T-helper 22 cell (primary cell): ENCODE measurements at places on chromosomes 13 and 19.
A peak's percentile ranks its signal among the peaks of the same experiment; 100 is the strongest.

DNA sequence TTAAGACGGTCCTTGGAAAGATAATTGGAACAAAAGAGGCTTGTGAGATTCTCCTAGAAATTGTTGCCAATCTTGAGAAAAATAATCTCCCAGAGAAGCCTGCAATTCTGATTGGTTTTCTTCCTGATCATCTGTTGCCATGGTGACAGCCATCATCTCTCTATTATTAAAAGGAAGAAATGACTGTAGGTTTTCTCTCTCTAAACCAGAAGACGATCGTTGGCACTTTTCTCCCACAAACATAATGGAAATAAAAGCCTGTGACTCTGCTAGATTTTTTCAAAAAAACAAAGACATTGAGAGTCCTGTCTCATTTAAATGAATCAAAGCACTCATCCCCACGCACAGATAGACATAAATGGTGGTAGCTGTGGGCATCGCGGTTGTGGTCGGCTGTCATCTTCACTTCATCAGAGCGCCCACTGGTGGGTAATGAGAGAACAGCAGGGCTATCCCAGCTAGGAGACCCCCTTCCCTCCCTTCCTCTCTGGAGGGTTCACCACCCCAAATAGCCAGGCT, 21.7 kb upstream of the CALM3 start:
- no peak for DNase-seq

GRCh38 chr13:69603144-69603853, 504.3 kb upstream of the ATXN8OS start:
- DNase-seq: no peak

- DNase-seq: no peak
Observed at GRCh38 chr13:92572190-92572589, 654.4 kb upstream of the GPC6 start.

DNA sequence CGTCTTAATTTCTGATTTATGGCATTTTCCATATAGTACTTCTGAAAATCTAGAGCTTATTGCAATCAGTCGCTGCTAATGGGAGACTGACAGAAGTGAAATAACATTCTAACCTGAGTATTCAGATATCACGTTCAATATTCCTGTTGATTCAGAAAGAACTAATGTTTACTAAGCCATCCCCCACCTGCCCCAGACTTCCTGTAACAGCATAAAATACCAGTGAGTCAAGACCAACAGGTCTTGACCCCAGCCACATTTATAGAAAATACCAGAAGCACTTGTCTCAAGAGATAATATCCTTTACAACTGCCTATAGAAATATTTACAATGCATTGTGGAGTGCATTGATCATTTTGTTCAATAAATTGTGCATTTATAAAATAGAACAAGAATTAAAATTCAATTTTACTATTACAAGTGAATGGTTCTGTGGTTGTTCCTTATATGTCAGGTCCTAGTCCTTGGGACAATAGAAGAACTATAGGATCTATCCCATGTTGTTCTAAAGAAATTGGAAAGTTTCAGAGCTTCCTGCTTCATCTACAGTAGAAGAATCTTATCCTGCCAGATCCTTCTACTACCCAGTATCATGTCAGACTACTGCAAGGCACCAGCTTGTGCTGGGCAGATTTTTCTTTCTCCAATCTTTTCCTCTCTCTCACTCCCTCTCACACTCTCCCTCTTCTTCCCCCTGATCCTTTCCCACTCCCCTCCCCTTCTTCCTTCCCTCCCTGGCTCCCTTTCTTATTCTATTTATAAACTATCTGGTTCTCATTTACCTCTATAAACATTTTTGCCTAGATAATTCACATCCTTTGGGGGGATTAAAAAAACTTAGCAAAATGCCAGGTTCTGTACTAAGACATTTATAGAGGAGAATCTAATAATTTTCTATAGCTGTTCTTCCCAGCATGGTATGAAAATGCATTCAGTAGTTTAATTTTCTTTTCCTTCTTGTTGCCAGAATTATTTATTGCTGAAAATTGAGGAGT, 629.9 kb downstream of the DIAPH3 start:
- no peak for DNase-seq

DNA sequence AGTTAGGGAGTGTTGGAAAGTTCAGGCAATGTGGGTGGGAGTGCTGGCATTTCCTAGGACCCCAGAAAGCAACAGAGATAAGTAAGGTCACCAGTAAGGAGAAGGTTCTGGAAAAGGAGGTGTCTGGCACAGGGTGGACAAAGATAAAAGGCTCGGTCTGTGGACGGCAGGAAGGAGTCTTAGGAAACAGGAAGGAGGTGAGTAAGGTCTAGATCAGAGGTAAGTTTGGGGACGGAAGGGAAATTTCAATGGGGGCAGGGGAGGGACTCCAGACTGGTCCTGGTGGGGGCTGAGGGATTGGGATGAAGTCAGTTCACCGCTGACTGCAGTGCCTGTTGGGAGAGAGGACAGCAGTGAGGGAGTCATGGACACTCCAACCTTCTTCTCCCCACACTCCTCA, 7.8 kb upstream of the OPA3 start:
- no peak for DNase-seq

DNA sequence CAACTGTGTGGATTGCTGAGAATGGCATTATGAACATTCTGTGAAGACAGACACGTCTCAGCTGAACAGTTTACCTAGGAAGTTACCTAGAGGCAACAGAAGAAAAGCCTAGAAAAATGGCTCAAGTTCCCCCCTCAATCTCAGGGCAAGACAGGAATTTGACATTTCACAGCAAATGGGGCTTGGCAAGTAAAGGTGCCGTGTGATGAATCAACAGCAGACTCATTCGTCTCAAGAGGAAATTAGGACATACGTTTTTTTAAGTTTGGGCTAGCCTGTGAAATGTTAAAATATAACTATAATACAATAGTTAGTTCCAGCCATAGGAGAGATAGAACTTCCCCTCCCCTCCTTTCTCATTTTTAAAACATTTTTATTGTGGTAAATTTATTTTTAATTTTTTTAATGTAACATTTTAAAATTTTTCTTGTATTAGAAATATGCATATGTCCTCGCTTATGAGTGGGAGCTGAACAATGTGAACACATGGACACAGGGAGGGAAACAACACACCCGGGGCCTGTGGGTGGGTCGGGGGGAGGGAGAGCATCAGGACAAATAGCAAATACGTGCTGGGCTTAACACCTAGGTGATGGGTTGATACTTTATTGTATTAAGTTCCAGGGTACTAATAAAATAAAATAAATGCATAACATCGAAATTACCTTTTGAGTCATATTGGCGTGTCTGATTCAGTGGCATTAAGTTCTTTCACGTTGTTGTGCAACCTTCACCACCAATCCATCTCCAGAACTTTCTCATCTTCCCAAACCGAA, 116.0 kb downstream of the COL4A2 start:
- DNase-seq: no peak

GRCh38 chr13:24687611-24688010, 7.4 kb downstream of the ATP12A start:
- DNase-seq: no peak

- peak; percentile 45 for DNase-seq
Observed at GRCh38 chr19:46513461-46514236, 18.0 kb upstream of the PNMA8B start.

DNA sequence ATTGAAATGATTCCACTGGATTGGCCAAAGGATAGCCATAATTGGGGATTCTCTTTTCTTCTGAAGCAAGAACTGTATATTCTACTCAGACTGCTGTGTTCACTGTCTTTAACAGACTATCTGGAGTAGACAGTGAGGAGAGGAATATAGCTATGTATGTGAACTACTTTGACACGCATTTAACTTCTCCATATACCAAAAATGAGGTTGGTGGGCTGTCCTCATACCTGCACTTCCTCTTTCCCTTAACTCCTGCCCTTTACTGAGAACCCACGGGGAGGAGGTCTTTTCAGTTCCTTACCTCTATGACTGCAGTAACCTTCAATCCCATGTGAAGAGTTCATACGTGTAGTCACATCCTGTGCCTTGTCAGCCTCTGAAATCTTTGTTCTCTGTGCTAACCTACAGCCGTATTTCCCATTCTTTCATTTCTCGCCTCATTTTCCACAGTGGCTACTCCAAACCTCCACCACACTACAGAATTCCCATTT, 305.8 kb downstream of the MTUS2 start:
- no peak for DNase-seq

GRCh38 chr19:49672131-49672919, 4.7 kb upstream of the PRMT1 start:
- peak; percentile 50 for DNase-seq

DNA sequence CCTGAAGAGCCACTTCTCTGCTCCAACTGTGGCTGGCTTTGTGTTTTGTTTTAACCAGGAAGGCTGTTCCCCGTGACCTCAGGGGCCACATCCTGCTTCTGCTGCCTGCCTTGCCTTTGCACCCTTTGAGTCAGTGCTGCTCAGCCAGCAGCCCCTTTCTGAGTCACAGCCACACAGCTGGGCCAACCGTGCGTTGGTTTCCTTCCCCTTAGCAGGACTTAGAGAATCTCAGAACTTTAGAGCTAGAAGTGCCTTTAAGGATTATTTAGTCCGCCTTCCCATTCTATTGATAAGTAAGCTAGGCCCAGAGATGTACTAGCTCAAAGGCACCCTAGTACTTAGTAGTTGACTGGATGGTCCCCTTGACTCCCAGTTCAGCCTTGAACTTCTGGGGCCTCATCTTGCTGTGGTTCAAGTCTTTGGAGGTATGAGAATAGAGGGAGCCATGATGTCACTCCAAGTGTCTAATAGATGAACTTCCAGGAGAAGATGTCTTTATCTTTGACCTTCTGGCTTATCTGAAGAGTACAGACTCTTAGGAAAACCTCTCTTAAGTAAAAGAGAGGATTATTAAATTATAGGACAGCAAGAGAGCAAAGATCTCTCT, 8.0 kb downstream of the RGCC start:
- peak; percentile 87 for DNase-seq

- no peak for DNase-seq
Observed at GRCh38 chr13:96851856-96852445, 142.3 kb downstream of the OXGR1 start.

GRCh38 chr13:48892688-48893075, 83.0 kb upstream of the FNDC3A start:
- DNase-seq: no peak

- no peak for DNase-seq
Observed at GRCh38 chr19:53389978-53390377, 5.0 kb upstream of the ZNF765 start.

DNA sequence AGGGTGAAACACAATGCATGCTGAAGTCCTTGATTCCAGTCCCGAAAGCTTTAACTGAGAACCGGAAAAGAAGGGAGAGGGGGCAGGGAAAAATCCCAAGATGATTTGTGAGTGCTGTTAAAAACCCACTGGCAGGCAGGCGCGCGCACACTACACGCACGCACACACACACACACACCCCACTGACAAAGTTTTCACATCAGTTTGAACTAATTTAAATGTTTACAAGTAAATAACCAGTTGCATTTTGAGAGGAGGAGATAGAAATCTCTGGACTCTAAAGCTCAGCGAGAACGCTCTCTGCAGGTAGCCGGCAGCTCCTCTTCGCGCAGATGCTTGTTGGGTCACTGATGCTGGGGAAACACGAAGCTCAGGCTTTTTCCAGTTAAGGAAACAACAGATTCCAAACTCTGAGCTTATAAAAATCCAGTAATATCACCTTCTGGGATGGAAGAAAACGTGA, 818 bp upstream of the SLITRK1 start:
- DNase-seq: no peak

DNA sequence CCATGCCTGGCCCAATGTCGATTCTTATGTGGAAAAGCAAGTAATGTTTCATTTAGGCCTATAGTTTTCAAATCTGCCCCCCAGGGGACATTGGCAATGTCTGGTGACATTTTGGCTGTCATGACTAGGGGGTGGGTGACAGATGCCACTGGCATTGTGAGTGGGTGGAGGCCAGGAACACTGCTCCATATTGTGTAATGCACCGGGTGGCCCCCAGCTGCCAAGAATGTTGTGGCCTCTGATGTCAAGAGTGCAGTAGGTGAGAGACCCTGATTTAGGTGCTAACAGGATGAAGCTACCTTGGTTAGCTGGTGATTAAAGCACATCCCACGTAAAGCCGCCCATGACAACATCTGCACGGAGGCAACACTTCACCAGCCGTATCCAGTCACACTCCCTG, 10.8 kb downstream of the C19orf44 start:
- no peak for DNase-seq

- no peak for DNase-seq
Observed at GRCh38 chr19:34118879-34119748, 53.2 kb upstream of the LSM14A start.
